ENCODE measurements at places on chromosomes 3 and 15.
A peak's percentile ranks its signal among the peaks of the same experiment; 100 is the strongest.

- no peak for DNase-seq
These were observed 246.5 kb downstream of the LRRN1 start for GRCh38 chr3:4045756-4046155.

GRCh38 chr3:177150970-177151627 is 46.2 kb downstream of the TBL1XR1 start:
- DNase-seq = no peak

DNA sequence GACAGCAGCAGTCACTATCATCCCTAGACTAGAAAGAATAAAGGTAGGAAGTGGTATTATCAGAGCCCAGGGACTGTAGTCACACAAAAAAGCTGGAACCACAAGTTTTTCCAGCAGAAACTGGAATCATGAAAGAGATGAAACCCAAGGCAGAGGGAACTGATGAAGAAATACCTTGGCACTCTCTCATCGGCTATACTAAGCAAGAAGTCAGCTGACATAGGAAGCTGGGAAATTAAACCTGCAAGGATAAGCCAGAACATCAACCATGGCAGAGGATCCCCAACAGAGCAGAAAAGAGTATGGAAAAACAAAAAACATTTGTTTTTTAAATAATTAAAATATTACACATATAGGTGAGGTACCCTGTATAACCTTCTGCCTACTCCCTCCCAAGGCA is 86.5 kb downstream of the AQR start:
- no peak for DNase-seq

DNA sequence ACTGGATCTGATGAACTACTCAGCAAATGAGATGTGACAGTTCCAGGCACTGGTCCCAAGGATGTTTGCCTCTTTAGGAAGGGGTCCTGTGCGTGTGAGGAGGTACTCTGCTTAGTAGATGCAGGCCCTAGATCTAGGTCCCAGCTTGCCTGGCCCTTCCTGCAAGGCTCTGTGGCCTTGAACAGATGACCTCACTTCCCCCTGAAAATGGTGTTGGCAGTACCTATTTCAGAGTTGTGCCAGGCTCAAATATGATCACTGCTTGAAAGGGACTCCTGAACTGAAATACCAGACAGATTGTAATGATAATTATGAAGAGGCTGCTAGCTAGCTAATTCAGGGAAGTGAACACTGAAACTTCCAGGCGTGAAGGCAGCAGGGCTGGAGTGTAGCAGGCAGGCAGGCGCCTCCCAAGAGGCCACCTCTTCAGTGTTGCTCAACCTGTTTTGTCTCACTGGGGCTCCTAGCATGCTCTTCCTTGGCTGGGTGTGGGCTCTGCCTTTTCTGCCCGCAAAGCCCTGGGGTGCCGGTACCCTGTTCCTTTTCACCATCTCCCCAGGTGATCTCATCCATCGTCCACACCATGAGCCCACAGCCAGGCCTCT is 24.1 kb upstream of the CPNE9 start:
- DNase-seq = no peak

GRCh38 chr3:172076212-172076611 is 36.8 kb downstream of the FNDC3B start:
- no peak for DNase-seq

DNA sequence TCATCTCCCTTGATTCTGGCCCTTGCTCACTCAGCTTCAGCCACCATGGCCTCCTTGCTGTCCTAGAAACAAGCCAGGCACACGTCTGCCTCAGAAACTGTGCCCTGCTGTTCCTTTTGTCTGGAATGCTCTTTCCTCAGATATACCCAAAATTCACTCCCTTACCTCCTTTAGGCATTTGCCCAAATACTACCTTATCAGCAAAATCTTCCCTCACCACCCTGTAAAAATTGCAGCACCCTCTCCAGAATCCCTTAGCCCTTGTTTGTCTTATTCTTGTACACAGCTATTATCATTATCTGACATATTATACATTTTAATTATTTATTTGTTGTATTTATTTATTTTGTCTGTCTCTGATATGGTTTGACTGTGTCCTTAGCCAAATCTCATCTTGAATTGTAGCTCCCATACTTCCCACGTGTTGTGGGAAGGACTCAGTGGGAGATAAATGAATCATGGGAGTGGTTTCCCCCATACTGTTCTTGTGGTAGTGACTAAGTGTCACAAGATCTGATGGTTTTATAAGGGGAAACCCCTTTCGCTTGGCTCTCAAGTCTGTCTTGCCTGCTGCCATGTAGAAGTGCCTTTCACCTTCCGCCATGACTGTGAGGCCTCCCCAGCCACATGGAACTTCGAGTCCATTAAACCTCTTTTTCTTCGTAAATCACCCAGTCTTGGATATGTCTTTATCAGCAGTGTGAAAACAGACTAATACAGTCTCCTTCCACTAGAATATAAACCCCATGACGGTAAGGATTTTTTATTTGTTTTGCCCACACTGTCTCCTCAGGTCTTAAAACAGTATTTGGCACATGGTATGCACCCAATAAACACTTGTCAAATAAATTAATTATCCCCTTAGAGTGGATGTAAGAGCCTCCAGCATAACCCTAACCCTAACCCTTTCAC is 60.0 kb upstream of the STT3B start:
- DNase-seq = peak; percentile 65

GRCh38 chr3:186260726-186261125 is 101.3 kb downstream of the DGKG start:
- no peak for DNase-seq

DNA sequence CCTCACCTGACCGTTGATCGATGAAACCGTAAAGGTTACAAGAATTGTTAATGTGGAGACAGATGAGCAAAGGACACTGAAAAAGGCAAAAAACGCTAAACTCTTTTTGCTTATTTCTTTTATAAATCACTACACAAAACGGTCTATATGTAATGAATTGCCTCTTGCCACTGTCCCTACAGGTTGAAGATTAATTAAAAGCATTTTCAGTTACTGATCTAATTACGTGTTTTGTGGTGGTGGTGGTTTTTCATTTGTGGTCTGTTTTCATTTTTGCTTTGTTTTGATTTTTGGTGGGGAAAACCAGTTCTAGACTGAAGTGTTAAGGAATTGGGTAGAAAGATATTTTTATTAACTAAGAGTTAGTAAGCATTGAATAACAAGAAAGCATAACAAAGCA is 299.2 kb upstream of the LRRN1 start:
- no peak for DNase-seq

- DNase-seq = no peak
These were observed 107.2 kb downstream of the PGPEP1L start for GRCh38 chr15:98900356-98900755.

DNA sequence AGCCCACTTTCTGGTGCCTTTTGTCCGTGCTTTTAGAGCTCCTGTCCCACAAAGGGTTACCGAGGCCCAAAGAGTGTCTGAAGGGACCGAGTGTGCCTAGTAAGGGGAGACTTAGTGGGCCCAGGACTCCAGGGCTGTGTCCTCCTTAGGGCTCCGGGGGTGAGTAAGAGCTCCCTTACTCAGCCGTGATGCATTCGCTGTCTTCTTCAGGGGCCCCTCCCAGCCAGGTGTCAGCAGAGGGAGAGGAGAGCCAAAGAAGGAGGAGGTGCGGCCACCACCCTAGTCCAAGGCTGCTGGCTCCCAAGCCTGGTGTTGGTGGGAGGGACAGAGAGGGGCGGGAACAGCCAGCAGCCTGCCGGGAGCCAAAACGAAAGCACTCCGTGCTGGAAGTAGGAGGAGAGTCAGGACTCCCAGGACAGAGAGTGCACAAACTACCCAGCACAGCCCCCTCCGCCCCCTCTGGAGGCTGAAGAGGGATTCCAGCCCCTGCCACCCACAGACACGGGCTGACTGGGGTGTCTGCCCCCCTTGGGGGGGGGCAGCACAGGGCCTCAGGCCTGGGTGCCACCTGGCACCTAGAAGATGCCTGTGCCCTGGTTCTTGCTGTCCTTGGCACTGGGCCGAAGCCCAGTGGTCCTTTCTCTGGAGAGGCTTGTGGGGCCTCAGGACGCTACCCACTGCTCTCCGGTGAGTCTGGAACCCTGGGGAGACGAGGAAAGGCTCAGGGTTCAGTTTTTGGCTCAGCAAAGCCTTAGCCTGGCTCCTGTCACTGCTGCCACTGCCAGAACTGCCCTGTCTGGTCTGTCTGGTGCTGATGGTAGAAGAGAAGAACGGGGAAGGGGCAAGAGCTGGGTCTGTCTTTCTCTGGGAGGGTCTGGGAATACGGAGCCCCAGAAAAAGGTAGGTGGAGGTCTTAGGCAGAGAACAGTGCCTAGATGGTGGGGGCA is at the start of gene IL17RC:
IL17RC (plus strand) TSS at position 365 of the 947 bp plus-strand sequence; CDS start at position 583, 218 bp downstream.
- DNase-seq = no peak

- DNase-seq = no peak
These were observed 252.0 kb upstream of the VEPH1 start for GRCh38 chr3:157755233-157755632.

- no peak for DNase-seq
These were observed 836.2 kb downstream of the AGBL1 start for GRCh38 chr15:86915811-86916331.

- DNase-seq = no peak
These were observed 39.3 kb downstream of the RHCG start for GRCh38 chr15:89457086-89457485.

- DNase-seq = no peak
These were observed 77.5 kb downstream of the CHDH start for GRCh38 chr3:53768478-53769459.

Measured in stimulated activated effector memory CD8-positive, alpha-beta T cell treated with anti-CD3 and anti-CD28 coated beads, Interleukin-12 subunit alpha, Interleukin-12 subunit beta, amount 100 ng/mL, for 72 hours (primary cell).